ENCODE measurements at places on chromosomes 11 and 22.
A peak's percentile ranks its signal among the peaks of the same experiment; 100 is the strongest.

GRCh38 chr11:110186867-110187266 is 93.7 kb downstream of the ZC3H12C start:
- DNase-seq: no peak

GRCh38 chr11:100574894-100575769 is 112.0 kb upstream of the ARHGAP42 start:
- DNase-seq: peak; percentile 16

DNA sequence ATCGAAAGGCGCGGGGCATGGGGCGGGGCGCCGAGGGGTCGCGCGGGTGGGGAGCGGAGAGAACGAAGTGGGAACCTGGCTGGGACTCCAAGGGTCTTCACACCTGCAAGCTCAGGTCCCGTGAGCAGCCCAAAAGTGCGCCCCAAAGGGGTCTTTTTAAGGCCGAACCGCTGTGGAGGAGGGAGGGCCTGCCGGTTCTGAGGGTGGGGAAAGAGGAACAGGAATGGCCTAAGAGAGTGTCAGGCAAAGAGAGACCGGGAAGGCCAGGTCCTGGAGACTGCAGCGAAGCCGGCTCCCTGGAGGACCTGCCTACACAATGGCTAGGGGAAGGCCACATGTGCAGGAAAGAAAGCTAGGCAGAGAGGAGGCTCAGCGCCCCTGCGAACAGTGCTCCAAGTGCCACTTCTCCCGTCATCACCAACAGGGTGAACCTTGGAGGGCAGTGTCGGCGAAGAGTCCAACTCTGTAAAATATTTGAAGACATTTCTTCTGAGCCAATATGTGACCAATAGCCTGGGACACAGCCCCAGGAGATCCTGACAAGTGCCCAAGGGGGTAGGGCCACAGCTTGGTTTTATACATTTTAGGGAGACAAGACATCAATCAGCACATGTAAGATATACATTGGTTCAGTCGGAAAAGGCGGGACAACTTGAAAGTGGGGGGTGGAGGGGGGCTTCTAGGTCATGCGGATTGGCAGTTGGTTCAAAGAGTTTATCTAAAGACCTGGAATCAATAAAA is 710 bp upstream of the DGCR2 start:
- no peak for DNase-seq

GRCh38 chr22:45420539-45420938 is 7.0 kb downstream of the RIBC2 start:
- DNase-seq: no peak

DNA sequence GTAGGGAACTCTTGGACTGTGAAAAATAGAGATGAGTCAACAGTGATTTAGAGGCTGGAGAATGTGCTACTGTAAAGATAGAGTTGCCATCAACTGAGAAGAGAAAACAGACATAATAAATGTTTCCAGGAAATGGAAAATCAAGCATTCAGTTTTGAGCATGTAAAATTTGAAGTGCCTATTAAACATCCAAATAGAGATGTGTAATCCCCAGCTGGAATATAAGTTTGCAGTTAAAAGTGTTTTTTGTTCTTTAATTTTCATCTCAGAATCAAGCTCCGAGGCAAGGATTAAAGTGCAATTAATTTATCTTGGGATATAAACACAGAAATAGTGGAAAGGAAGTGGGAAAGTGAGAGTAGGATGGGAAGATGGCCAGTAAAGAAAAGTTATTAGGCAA is 666.0 kb upstream of the RAG2 start:
- no peak for DNase-seq

DNA sequence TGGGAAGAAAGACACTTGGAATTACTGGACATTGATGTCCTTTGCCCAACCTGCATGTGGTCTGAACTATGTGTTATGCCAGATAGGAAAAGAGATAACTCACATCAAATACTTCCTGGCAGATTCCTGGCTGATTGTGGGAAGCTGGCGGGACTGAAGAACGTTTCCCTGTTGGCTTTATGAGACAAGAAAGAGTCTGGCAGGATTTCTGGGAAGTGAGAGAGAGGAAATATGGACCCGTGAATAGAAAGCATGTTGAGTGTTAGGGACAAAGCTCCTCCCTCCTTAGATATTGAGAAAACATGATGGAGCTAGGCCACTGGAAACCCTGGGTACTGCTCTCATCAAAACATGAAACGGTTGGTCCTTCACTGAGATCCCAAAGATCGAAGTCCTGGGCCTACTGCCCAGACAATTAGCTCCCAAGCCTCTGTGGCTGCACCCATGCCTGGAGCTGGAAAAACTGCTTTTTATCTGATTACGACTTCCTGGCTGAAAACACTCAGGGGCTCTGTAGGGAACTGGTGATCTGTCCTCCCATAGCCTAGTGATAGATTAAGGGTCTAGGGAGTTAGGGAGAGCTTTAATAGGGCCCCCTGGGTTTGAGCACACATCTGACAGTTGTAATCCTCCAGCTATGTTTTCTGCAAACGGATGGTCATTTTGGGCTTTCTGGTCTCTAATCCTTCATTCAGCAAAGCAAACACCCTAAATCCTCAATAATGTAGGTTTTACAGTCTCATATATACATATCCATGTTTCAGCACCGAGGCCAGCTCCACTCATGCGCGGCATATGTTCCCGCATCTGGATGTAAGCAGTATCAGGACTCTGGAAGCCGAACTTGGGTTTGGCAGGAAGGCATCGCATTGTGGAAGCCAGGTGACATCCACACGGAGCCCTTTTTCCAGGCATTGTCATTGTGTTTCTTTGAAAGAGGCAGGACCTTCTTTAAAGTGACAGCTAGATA is 6.1 kb upstream of the B3GAT1 start:
- DNase-seq: no peak
